ENCODE measurements at places on chromosomes 3 and 15.

GRCh38 chr3:179063945-179064560 lies 7.6 kb downstream of the ZMAT3 start:
- DNase-seq: no peak

- DNase-seq: no peak
Measured at GRCh38 chr15:100123611-100124010, 218.2 kb downstream of the ADAMTS17 start.

DNA sequence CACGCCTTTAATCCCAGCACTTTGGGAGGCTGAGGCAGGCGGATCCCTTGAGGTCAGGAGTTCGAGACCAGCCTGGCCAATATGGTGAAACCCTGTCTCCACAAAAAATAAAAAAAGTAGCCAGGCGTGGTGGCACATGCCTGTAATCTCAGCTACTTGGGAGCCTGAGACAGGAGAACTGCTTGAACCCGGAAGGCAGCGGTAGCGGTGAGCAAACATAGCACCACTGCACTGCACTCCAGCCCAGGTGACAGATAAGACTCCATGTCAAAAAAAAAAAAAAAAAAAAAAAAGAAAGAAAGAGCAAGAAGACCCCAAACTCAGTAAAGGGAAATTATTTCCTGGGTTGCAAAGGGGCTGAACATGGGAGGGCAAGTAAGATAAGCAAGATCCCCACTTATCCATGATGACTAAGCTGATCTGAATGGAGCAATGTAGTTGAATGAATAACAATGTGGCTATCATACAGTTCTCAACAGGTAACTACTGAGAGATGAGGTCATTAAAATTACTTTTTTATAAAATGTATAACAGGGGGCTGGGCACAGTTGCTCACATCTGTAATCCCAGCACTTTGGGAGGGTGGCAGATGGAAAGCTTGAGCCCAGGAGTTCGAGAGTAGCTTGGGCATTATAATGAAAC lies 46.0 kb downstream of the RBM15B start:
- no peak for DNase-seq

DNA sequence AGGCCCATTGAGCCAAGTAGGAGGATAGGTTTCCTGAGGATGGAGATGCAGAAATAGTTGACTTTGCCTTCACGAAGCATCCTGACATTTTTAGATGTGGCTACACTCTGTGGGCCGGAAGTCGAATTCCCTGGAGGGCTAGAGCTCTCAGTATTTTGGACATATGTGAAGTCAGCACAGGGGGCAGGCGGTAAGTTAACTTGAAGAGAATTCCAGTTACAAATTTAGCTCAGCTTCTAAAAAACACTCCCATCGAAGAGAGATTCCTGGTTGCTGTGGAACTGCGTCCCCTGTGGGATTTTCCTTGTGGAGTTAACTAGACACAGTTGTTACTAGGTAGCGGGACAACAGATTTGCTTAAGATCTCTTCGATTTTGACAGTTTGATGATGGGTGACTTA lies 161.9 kb upstream of the RGMA start:
- no peak for DNase-seq

DNA sequence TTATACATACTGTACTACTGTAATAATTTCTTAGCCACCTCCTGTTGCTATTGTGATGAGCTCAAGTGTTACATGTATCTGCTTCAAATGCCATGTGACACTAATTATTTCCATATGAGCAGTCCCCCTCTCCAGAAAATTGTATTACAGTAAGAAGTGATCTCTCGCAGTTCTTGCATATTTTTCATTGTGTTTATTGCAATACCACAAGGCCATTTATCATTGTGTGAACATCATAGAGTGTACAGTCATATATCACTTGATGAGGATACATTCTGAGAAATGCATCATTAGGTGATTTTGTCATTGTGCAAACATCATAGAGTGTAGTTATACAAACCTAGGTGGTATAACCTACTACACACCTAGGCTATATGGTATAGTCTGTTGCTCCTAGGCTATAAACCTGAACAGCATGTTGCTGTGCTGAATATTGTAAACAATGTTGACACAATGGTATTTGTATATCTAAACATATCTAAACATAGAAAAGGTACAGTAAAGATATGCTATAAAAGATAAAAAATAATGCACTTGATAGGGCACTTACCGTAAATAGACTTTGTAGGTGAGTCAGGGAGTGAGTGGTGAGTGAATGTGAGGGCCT lies 189.6 kb upstream of the MLF1 start:
- no peak for DNase-seq

- no peak for DNase-seq
Measured at GRCh38 chr15:99606646-99607045, 40.9 kb downstream of the MEF2A start.

GRCh38 chr3:45106874-45107273 lies 39.3 kb downstream of the CDCP1 start:
- DNase-seq: no peak

GRCh38 chr15:51121118-51121517 lies 26.4 kb upstream of the TNFAIP8L3 start:
- no peak for DNase-seq

DNA sequence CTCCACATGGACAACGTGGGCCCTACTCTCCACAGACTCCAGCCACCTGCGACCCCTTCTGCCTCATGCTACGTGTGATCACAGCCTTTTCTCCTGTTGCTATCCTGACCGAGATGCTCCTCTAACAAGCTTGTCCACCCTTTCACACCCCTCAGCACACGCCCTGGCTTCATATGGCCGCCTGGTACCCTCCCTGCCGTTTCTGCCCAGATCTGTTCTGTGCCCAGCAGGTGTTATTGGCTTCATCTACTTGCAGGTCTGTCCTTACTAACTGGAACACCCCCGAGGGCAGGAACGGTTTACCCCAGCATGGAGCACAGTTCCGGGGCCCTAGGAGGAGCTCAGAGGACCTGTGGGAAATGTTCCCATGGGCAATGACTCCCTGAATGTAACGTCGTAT lies 9.9 kb downstream of the CHAC1 start:
- DNase-seq: no peak

GRCh38 chr3:151219056-151219455 lies 16.0 kb upstream of the GPR171 start:
- DNase-seq: no peak

GRCh38 chr3:171796625-171797264 lies 13.5 kb downstream of the PLD1 start:
- DNase-seq: no peak

- DNase-seq: no peak
Measured at GRCh38 chr3:150743508-150743907, 19.5 kb downstream of the SIAH2 start.

DNA sequence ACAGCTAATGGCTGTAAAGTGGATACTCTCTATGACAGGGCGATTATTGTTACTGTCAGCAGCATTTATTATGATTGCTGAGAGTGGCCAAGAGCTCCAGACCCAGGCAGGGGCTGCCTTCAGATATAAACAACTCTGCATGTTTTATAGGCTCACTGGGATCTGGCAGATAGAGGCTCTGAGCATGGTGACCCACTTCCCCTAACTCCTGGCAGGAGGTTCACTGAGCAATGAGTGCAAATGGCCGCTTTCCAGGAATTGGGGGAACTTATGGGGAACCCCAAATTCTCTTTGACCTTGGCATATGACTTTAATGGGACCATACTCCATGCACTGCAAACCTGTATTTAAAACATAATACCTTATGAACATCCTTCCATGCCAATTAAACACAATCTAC lies 59.0 kb downstream of the SCN5A start:
- DNase-seq: no peak

GRCh38 chr15:88804257-88804656 lies 1.0 kb downstream of the ACAN start:
- DNase-seq: no peak

- DNase-seq: no peak
Measured at GRCh38 chr3:155737844-155738460, 6.9 kb downstream of the PLCH1 start.

DNA sequence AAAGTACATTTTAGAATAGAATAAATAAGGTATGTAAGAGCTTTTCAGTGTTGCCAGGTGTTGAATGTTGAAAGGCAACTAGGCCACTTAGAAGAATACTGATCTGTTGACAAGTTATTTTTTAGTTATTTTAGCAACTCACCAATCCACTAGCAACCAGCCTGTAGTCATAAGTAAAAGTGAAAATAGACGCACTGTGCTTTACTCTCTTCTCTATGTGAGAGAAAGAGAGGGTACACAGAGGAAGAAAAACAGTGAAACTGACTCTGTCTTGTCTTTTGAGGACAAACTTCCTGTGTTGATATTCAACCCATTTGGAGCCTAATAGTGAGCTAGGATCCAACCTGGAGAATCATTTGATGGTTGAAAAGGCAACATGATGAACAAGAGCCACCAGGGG lies 327.1 kb upstream of the GOLIM4 start:
- DNase-seq: no peak

GRCh38 chr3:133210656-133211055 lies 172.5 kb downstream of the TMEM108 start:
- no peak for DNase-seq

- no peak for DNase-seq
Measured at GRCh38 chr3:127770671-127771355, 51.5 kb downstream of the MGLL start.

- DNase-seq: no peak
Measured at GRCh38 chr3:197592361-197593045, 36.7 kb upstream of the BDH1 start.

- no peak for DNase-seq
Measured at GRCh38 chr3:73094951-73095350, 33.5 kb downstream of the EBLN2 start.

GRCh38 chr15:85870216-85871014 lies 75.7 kb upstream of the KLHL25 start:
- no peak for DNase-seq

- DNase-seq: no peak
Measured at GRCh38 chr3:86147119-86147518, 843.8 kb downstream of the VGLL3 start.

DNA sequence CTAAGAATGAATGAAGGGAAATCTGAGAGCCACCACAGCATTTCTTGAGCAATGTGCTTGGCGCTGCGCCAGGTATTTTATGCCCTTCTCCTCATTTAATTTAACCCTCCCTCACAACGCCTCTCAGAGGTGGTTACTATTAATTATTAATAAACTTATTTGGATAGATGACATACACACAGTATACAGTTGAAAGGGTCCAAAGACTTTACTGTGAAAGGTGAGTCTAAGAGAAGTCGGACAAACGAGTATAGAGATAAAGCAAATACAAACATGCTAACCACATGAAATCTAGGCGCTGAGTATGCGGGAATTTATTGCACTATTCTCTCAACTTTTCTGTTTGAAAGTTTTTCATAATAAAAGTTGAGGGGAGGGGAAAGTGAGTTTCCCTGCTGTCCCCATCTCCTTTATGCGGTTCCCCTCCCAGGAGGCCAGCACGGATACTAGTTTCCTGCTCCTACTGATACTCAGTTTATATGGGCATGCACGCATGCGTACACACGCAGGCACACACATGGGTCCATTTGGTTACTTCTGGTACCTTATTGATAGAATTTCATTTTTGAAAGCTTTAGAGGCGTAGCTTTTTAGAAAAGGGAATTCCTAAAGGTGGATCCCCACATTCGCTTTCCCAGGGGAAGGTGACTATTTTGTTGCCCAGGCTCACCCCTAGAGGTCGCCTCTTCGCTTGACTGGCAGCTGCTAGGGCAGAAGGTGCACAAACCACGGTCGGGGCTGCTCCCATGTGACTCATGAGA lies 28.5 kb upstream of the KCTD6 start:
- peak; percentile 46 for DNase-seq

DNA sequence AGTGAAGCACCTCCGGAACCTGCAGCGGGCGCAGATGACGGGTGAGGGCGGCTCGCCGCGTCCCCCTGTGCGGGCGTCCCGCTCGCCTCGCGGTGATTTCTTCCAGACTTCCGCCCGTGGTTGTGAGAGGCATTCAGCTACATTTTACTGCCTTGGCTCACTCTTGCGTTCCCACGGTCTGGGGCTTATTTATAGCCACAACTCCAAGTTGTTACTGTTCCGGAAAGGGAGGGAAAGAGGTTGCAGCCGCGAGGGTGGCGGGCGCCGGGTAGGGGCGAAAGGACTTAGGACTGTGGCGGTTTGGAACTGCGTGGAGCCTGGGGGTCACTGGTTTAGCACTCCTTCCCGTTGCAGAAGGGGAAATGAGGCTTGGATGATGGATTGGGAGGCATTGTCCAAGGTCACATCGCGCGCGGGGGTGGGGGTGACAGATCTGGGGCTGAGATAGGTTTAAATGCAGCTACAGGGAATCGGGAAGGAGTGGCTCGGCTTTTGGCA lies 1.1 kb downstream of the HES1 start:
- DNase-seq: no peak

DNA sequence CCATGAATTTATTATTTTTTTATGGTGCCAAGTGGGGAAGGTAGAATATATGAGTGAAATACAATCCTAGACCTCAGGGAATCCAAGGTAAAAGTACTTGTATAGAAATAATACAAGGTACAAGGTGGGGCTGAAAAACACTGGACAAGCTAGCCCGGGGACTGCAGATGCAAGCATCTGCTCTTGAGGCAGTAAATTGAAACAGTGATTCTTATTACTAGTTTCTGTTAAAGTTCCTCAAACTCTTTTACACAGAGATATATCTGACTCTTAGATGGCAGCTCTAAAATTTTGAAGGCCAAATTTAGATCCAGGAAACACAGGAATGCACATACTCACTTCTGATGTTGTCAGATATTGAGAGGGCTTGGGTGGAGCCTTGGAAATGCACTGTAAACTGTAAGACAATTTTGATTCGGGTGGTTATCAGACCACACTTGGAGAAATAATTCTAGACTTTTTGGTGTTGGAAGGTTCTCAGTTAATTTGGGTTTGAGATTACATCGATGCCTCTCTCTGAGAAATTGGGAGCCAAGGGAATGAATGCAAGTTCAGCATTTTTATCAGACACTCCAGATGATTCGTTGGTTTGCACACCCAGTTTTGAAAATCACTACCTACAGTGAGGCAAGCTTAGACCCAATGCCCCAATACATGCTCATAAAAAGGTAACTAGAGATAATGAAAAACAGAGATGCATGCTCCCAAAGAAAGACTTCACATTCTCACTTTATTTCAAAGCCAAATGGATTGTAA lies 7.3 kb downstream of the TP63 start:
- DNase-seq: no peak

DNA sequence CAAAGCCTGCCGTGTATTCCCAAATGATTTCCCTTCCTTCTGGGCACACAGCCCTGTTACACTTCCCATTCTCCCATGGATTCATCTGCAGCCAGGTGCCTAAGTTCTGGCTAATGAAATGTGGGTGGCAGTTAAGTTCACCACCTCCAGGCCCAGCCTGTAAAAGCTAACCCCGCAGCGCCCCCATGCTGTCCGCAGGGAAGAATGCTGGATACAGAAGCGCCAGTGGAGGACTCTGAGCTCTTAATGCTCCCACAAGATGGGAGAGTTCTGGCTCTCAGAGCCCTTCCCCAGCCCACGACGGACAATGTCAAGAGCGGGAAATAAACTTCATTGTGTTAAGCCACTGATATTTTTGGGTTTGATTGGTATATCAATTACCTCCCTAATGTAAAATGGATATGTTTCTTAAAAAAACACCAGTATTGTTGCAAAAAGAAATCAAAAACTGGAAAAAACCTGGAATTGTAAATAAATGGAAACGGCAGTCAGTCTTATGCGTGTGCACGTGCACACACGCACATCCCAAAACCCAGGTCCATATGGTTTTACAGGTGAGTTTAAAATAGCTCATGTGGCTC lies 37.7 kb upstream of the FGD5 start:
- peak; percentile 49 for DNase-seq

- no peak for DNase-seq
Measured at GRCh38 chr15:44441095-44441501, 13.7 kb downstream of the CTDSPL2 start.

Data from GM18507 (cell line).